A549 (cell line): ENCODE measurements at places on chromosomes 16 and 17.

GRCh38 chr16:85176541-85177447 lies 64.5 kb upstream of the CIBAR2 start:
- no peak for DNase-seq

- no peak for DNase-seq
Measured at GRCh38 chr17:3980381-3981014, 16.3 kb upstream of the ATP2A3 start.

- DNase-seq, result no peak
Measured at GRCh38 chr17:35998018-35998545, 3.3 kb downstream of the CCL15 start.

DNA sequence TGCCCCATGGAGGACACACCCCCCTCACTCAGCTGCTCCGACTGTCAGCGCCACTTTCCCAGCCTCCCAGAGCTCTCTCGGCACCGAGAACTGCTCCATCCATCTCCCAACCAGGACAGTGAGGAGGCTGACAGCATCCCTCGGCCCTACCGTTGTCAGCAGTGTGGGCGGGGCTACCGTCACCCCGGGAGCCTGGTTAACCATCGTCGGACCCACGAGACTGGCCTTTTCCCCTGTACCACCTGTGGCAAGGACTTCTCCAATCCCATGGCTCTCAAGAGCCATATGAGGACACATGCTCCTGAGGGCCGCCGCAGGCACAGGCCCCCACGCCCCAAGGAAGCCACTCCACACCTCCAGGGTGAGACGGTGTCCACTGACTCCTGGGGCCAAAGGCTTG lies 2.1 kb downstream of the ZNF646 start:
- no peak for DNase-seq
